NCI-H1930 (cell line): ENCODE measurements at places on chromosomes 5 and 9.

DNA sequence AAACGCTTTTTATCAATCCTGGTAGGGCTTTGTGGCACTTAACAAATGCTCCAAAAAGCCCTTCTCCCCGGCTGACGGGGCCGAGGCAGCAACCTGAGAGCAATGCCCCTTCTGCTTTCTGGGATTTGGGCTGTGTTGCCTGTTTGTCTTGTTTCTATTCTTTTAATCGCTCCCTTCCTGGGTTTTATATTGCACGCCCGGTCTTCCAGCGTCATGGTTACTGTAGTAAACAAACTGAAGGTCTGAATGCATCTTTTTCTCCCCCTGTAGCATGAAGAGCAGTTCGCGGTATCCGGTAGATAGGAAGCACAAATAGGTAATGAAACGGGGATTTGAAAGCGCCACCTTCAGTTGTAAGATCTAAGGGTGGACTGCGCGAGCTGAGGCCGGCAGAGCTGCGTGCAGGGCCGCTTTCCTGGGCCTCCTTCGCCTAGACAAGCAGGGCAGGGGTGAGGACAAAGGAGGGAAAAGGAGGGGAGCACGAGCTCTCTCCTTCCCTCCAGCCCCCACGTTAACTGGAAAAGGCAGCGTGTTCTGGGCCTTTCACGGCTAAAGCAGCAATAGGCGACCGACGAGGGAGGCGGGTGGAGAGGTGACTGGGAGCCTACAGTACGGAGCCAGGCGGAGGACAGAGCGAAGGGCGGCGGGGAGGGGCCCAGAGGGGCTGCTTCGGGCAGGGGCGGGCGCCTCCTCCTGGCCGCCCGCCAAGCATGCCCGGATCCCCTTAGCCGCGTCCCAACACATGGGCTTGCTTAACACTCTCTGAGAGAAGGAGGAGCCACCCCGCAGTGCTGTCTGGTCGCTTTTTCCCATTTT lies 49.3 kb upstream of the ZNF366 start:
- no peak for DNase-seq

- no peak for DNase-seq
These were observed at the start of gene PHYHD1 for GRCh38 chr9:128920381-128921058. PHYHD1 (plus strand) TSS chr9:128920982; CDS start chr9:128922324, 1,342 bp downstream.

GRCh38 chr9:126777733-126778132 lies 27.1 kb upstream of the ZBTB43 start:
- no peak for DNase-seq

DNA sequence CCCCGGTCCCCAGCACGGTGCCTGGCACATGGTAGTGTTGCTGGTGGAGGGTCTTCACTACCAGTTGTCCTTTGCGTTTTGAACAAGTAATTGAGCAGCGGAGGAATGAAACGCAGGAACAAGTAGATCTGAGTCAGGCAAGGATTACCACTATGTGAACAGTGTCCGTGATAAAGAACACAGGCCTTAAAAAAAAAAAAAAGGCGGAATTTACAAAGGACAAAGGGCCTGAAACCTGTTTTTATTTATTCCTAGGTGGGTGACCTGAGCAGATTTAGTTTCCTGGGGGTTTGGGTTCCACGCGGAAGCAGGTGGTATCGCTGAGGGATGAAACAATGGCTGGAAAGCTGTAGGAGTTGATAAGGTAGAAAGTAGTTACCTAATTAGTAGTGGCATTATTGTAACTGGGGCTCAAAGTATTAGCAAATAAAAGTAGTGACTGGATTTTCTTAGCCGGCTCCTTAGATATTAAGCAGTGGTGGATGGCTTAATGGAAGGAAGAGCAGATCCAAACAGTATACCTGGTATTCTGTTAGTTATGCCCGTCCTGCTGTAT lies 1.1 kb downstream of the RUSC2 start:
- no peak for DNase-seq

DNA sequence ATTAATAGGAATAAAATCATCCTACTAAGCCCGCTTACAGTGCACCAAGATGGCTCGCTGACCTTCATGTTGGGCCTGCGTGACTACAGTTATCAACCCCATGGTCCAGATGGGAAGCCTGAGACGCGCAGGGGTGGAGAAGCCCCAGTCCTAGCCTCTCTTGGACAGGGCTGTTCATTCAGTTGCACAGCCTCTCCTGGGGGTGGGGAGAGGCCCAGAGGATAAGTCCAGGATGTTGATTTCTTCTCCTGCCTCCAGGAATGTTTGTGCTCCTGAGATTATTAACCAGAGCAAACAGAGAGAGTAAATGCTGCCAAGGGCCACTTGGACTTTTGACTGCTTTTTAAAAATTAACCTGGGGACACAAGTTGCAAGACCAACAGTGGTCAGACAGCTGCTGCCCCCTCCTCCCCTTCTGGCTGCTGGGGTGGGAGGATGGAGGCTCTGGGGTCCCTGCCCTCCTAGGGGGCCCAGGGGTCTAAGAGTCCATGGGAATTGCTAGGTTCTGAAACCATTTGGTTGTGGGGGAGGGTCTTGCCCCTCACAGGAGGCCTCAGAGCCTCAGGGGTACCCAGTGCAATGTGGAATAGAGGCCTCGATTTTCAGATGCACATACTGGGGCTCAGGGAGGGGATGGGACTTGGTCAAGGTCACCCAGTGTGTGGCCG lies 2.8 kb upstream of the AMBP start:
- no peak for DNase-seq

- DNase-seq: no peak
These were observed 14.8 kb downstream of the REEP5 start for GRCh38 chr5:112907166-112907631.

DNA sequence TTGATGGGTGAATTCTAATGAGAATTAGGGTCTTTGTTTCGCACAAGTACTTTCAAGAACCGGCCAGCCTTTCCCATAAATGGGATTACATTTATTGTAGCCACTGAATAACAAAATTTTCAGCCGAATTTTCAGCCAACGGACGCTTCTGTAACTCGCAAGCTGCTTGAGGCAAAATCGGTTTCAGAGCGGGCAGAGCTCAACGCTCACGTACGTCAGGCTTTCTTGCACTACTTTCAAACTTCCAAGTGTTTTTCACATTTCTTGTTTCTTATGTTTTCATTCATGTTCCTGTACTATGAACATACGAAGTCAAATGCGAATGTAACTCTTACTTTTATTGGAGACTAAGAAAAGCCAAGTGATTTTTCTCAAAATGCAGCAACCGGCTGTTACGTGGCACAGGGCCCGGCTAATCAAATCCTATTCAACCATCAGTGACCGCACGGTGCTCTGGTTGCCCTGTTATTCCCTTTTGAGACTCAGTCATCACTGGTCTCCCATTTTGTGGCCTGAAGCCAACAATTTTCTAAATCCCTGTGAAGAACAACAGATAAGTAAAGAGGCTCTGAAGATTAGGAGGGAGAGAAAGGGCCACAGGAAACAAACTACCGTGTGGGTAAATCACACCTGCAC lies 68.5 kb downstream of the SLC28A3 start:
- DNase-seq: no peak

GRCh38 chr5:178221282-178221681 lies 11.3 kb downstream of the PHYKPL start:
- DNase-seq: no peak

DNA sequence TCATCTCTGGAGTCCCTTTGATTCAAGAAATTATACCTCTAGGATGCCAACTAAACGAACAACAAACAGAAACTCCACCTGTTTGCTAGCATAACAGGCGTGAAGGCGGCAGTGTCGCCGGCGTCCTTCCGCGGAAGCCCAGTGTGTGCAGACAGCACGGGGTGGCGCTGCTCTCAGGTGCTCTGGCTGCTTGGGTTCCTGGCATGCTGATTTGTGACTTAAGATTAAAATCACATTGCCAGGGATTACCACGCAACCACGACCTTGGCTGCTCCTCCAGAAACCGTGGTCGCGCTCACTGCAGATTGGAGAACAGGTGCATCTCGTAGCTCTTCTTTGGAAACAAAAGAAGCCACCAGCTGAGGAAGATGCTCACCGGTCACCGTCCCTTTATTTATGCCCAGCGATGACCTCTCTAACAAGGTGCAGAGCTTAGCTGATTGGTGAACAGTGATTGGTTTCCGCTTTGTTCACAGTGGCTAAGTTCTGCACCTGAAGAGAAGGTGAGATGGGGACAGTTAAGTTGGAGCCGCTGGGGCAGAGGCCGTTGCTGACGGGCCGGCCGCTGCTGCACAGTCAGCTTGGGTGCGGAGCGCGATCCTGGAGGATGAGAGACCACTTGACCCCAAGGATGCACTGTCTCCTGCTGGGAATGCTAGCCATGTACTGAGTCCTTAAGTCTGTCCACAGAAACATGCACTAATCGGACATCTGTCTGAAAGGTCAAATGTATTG lies 232.3 kb downstream of the FANCC start:
- DNase-seq: no peak

DNA sequence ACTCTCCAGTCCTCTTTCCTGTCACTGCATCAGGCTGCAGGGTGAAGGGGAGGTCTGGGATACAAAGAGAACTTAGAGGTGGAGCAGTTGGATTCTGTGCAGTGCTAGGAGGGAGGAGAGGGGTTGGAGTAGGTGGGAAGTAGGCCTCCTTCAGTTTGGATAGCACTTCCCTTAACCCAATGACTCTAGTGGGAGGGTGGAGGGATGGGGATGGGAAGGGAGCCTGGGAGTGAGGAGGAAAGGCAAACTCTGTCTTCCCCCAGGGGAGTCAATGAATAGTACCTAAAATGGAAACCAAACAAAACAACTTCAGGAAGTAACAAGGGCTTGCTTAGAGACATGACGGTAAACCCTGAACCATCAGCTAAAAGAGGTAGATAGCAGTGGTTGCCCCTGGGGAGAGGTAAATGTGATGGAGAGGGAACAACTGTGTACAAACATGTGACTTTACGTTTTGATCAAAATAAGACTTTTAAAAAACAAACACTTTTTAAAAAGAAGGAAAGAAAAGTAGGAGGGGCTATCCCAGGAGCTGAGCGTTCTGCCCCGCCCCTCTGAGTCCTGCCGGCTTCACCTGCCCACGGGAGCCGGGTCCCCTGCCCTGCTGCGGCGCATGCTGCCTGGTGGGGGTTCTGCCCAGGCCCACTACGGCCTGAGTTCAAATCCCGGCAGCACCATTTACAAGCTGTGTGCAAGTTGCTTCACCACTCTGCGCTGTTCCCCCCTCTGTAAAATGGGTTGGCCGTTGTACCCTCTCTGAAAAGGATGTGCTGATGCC lies 30.9 kb downstream of the GSN start:
- no peak for DNase-seq

DNA sequence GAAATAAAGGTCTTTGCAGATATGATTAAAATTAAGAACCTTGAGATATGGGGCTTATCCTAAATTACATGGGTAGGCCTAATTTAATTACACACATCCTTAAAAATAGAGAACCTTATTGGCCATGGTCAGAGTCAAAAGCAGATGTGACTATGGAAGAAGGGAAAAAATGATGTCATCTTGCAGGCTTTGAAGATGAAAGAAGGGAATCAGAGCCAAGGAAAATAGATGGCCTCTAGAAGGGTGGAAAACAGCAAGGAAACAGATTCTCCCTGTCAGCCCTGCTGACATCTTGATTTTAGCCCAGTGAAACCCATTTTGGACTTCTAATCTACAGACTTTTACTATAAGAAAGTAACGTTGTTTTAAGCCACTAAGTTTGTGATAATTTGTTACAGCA lies 37.6 kb upstream of the KCNN2 start:
- no peak for DNase-seq

GRCh38 chr5:148569948-148570347 lies 84.4 kb downstream of the HTR4 start:
- no peak for DNase-seq

- DNase-seq: no peak
These were observed 211.5 kb upstream of the NREP start for GRCh38 chr5:111968459-111968858.

DNA sequence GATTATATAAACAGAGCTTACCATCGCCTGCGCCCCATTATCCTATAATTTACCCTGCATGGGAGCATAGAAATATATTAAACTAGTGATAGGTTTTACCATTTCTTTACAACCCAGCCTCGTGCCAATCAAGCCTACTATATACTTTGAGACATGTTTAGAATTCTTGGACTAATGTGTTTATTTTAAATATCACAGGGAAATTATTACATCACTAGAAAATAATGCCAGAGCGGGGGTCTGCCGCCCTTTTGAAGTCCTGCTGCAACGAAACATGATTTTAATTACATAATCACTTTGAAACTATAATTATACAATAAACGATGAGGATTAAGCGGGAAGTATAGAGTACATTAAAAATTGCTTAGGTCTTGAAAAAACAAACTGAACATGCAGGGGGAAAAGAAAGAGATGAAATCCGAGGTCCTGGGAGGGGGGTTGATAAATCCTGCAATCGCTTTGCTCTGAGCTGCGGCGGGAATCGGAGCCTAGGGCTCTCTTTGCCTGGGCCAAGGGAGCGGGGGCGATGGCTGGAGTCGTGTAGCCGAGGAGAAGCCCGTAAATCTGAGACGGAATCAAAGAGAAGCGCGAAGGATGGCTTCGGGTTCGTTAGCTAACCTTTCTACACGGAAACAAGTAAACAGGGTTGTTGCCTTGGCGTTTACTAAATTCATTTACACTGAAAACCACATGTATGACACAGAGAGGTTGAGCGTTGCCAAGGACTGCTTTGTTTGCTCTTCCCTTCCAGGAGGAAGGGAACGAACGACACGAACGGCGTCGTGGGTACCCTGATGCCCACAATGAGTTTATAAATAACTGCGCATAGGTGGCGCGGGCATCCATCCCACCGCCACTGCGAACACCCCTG lies 127.6 kb downstream of the TMEM174 start:
- no peak for DNase-seq

DNA sequence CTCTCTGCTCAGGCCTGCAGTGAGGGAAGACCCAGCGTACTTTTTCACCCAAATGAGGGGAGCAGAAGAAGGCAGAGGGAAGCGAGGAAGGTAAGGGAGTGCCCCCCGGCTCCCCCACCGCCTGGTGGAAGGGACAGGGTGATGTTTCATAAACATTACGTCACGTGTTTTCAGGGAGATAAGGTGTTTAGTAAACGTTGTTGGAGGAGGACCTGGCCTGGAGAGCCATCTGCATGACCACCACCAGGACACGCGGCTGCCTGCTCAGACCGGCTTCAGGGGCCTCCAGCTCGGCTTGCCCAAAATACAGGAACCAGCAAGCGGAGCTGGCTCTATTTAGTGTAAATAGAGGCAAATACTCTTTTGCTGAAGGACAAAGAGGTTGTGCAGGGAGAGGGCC lies 40.0 kb upstream of the C5orf58 start:
- no peak for DNase-seq

DNA sequence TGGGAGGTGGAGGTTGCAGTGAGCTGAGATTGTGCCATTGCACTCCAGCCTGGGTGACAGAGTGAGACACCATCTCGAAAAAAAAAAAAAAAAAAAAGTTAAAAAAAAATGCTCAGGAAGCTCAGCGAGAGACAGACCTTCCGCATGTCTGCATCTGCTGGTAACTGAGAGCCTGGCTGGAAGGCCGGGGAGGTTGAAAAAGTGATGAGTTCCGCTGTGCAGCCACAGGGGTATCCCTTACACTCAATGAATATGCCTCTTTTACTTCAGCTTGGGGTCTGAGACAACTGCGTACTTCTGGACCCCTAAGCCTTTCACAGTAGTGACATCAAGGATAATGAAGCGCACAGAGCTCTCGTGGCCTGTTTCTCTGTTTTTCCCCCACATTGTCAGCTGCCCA lies 179.9 kb upstream of the KLF4 start:
- no peak for DNase-seq

- DNase-seq: no peak
These were observed 1710.1 kb upstream of the CDH9 start for GRCh38 chr5:28748446-28748845.
